ENCODE measurements at places on chromosomes 6 and 20. TPM values are rescaled to one million over a fixed set of nuclear protein-coding genes. Genes with fewer than 3 reads are reported as not detected.

The STMND1 gene
- 0.40 TPM for total RNA-seq

The SERINC3 gene
- 59.9 TPM for total RNA-seq

The RUNX2 gene
- total RNA-seq = 25.3 TPM

The OPRM1 gene
- total RNA-seq = not detected

The SLC13A3 gene
- total RNA-seq = not detected

The RCAN2 gene
- 0.49 TPM for total RNA-seq

The LY86 gene
- total RNA-seq = 0.53 TPM

All from CD8-positive, alpha-beta memory T cell (primary cell).